ENCODE measurements at places on chromosomes 4 and X.

DNA sequence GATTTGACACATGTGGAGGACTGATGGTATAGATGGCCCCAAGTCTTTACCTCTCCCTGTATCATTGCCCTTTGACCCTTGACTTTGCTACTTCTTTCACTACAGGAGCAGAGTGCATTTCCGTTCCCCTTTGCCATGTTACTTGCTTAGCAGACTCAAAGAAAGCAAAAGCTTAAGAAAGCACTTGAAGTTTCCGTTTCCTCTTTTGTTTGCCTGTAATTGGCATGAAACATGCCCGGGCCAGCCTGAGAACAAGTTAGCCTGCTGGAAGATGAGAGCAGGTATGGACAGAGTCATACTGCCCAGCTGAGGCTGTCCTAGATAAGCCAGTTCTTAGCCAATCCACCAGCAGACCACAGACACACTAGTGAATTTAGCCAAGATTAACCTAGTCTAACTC is 206.0 kb downstream of the BCOR start:
- DNase-seq, result no peak

GRCh38 chrX:143466130-143466529 is 51.1 kb downstream of the SPANXN3 start:
- no peak for DNase-seq

- no peak for DNase-seq
Measured at GRCh38 chr4:4610672-4611071, 68.8 kb upstream of the STX18 start.

- DNase-seq, result no peak
Measured at GRCh38 chrX:2183193-2183725, 317.5 kb downstream of the DHRSX start.

- DNase-seq, result no peak
Measured at GRCh38 chr4:25949173-25949748, 35.2 kb downstream of the SMIM20 start.
